ENCODE measurements at places on chromosomes 6 and 20. TPM values are rescaled to one million over a fixed set of nuclear protein-coding genes. Genes with fewer than 3 reads are reported as not detected.

The ILRUN gene
- 91.2 TPM for total RNA-seq

The TLDC2 gene
- 1.4 TPM for total RNA-seq

The MUC21 gene
- total RNA-seq = not detected

The EEF1E1 gene
- total RNA-seq = 9.6 TPM

The ANKRD66 gene
- not detected for total RNA-seq

The PTPRT gene
- total RNA-seq = not detected

The C20orf202 gene
- total RNA-seq = 0.16 TPM

The TNNC2 gene
- total RNA-seq = not detected

The SRSF6 gene
- total RNA-seq = 252 TPM

The SAYSD1 gene
- total RNA-seq = 11.5 TPM

The ADGRB3 gene
- not detected for total RNA-seq

The CYP39A1 gene
- total RNA-seq = not detected

The DSP gene
- total RNA-seq = 0.05 TPM

The RIMS1 gene
- not detected for total RNA-seq

The LHFPL5 gene
- total RNA-seq = not detected

The DDRGK1 gene
- 47.8 TPM for total RNA-seq

The FHL5 gene
- not detected for total RNA-seq

The HELZ2 gene
- 89.4 TPM for total RNA-seq

The PREP gene
- 30.0 TPM for total RNA-seq

The ADGRF4 gene
- total RNA-seq = not detected

The MAK gene
- 0.66 TPM for total RNA-seq

The SEMG1 gene
- not detected for total RNA-seq

The KIAA1755 gene
- total RNA-seq = not detected

The ARFGEF3 gene
- total RNA-seq = not detected

The LIN28B gene
- total RNA-seq = not detected

The BNIP5 gene
- not detected for total RNA-seq

The CLPSL2 gene
- total RNA-seq = not detected

The RIN2 gene
- total RNA-seq = 2.7 TPM

The NMBR gene
- not detected for total RNA-seq

The NFKBIL1 gene
- 10.9 TPM for total RNA-seq

The RAB44 gene
- total RNA-seq = 0.09 TPM

The QRSL1 gene
- 8.4 TPM for total RNA-seq

The RBPJL gene
- not detected for total RNA-seq

The FLRT3 gene
- not detected for total RNA-seq

The RBBP8NL gene
- not detected for total RNA-seq

The HIVEP1 gene
- total RNA-seq = 28.4 TPM

The SLC22A7 gene
- total RNA-seq = not detected

All from natural killer cell (primary cell).